CD4-positive, alpha-beta T cell (primary cell): ENCODE measurements at places on chromosomes 6 and 20. TPM values are rescaled to one million over a fixed set of nuclear protein-coding genes. Genes with fewer than 3 reads are reported as not detected.
A peak's percentile ranks its signal among the peaks of the same experiment; 100 is the strongest.

DNA sequence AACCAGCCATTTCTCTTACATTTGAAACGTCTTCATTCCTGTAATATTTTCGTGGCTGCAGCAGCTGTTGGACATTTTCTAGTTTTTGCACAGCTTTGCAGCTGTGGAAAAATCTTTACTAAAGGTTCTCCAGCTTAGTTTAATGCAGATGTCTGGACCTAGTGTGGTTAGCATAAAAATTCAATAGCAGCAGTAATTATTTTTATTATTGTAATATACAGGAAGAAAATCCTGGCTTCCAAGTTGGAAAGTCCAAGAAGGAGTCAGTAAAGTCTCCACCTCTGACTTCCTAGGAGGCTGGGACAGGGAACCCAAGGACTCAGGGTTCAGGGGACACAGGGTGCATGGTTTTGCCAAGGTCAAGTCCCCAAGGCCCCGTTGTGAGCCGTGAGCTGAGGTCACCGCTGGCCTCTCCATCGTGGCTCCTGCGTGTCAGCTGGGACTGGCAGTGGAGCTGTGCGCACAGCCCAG lies 230.6 kb downstream of the FNDC1 start:
- H3K36me3 ChIP-seq = no peaks in the 10 kb centered on the region
- H3K4me1 ChIP-seq = no peaks in the 10 kb centered on the region
- H3K27me3 ChIP-seq = peaks cover 9% of the 10 kb centered on the region
- H3K4me3 ChIP-seq = no peak overlapping the region
- DNase-seq = no peak

DNA sequence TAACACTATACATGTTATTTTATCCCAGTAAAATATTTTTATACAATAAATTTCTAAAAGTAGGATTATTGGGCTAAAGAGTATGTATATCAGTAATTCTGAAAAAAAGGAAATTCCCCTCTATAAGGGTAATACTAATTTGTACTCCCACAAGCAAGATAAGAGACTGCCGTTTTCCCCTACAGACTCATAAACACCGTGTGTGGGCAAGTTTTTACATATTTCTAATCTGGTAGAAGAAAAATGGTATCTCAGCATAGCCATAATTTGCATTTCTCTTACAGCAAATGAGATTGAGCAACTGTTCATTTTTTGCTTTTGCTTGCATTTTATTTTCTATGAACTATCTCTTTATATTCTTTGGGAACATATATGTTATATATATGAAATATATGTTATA lies 26.0 kb upstream of the MYMX start:
- no peaks in the 10 kb centered on the region for H3K36me3 ChIP-seq
- H3K4me1 ChIP-seq = peaks cover 7% of the 10 kb centered on the region
- H3K4me3 ChIP-seq = no peak overlapping the region
- DNase-seq = no peak
- H3K27ac ChIP-seq = no peak overlapping the region

DNA sequence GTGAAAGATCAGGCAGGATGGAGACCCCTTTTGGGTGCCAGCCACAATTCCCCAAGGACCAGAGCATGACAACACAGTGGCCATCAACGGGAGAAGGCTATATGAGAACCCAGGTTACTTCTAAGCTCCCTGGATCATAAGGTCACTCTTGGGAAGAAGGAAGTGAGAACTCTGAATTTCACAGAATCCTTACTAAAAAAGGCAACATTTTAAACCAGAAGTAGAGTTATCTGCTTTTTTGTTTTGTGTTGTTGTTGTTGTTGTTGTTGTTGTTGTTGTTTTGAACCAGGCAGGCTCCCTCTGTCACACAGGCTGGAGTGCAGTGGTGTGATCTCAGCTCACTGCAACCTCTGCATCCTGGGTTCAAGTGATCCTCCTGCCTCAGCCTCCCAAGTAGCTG lies 107.4 kb upstream of the TNFAIP3 start:
- no peak for DNase-seq
- H3K27ac ChIP-seq = no peak overlapping the region
- H3K36me3 ChIP-seq = no peaks in the 10 kb centered on the region
- no peak overlapping the region for H3K4me3 ChIP-seq
- peaks cover 10% of the 10 kb centered on the region for H3K4me1 ChIP-seq

- H3K36me3 ChIP-seq = no peaks in the 10 kb centered on the region
- DNase-seq = no peak
- H3K27me3 ChIP-seq = no peaks in the 10 kb centered on the region
Measured at GRCh38 chr20:19850198-19850533, 92.1 kb downstream of the RIN2 start.

Gene RAB32
- 0.47 TPM for total RNA-seq

- H3K36me3 ChIP-seq = no peaks in the 10 kb centered on the region
- no peak for DNase-seq
- H3K4me3 ChIP-seq = no peak overlapping the region
- no peak overlapping the region for H3K27ac ChIP-seq
- no peaks in the 10 kb centered on the region for H3K4me1 ChIP-seq
Measured at GRCh38 chr20:58723628-58723984, 31.0 kb downstream of the NPEPL1 start.

- DNase-seq = peak; percentile 26
- peaks cover 40% of the 10 kb centered on the region for H3K4me1 ChIP-seq
- no peaks in the 10 kb centered on the region for H3K36me3 ChIP-seq
- H3K27me3 ChIP-seq = no peaks in the 10 kb centered on the region
Measured at GRCh38 chr6:15327271-15327670, 81.4 kb downstream of the JARID2 start.

- H3K4me3 ChIP-seq = no peak overlapping the region
- no peak overlapping the region for H3K27ac ChIP-seq
- H3K4me1 ChIP-seq = no peaks in the 10 kb centered on the region
- no peaks in the 10 kb centered on the region for H3K36me3 ChIP-seq
- peaks cover 16% of the 10 kb centered on the region for H3K27me3 ChIP-seq
Measured at GRCh38 chr20:57322476-57322875, 7.1 kb upstream of the SPO11 start.

DNA sequence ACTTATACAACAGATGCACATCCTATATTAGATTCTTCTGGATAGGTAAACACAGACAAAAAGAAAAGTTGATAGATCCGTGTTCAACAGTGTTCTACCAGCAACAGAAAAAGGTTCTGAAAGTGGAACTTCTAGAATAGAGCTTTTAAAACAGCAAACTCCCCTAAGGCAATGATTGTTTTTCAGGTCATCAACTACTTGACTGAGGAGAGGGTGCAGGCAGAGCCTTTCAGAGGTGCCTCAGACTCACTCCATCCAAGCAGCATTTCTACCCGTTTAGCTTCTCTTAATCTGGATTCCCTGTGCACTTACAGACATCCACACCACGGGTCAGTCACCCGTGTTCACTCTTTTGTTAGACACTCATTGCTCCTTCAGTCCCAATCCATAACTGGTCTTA lies 28.9 kb downstream of the FYN start:
- H3K27ac ChIP-seq = peak overlapping the region; percentile 67
- H3K36me3 ChIP-seq = peaks cover 13% of the 10 kb centered on the region
- peaks cover 86% of the 10 kb centered on the region for H3K4me1 ChIP-seq
- DNase-seq = no peak

DNA sequence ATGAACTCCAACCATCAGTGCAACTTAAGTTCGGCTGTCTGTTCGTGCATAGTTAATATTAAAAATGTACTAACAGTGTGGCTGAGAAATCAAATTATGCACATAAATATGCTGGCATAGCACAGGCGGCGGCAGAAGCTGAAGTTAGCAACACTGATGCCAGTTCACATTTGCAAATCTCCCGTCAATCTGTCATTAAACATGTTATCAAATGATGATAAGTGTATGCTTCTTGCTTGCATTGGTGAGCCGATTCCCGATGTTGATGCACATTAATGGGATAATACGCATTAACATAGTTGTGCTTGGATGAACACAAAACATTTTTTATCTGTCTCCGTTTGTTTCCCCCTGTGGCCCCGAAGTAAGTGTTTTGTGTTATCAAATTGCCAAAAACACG lies 309.4 kb downstream of the ZNF217 start:
- H3K27ac ChIP-seq = no peak overlapping the region
- H3K4me1 ChIP-seq = no peaks in the 10 kb centered on the region
- no peak for DNase-seq
- H3K36me3 ChIP-seq = no peaks in the 10 kb centered on the region
- H3K4me3 ChIP-seq = no peak overlapping the region
- no peaks in the 10 kb centered on the region for H3K27me3 ChIP-seq

DNA sequence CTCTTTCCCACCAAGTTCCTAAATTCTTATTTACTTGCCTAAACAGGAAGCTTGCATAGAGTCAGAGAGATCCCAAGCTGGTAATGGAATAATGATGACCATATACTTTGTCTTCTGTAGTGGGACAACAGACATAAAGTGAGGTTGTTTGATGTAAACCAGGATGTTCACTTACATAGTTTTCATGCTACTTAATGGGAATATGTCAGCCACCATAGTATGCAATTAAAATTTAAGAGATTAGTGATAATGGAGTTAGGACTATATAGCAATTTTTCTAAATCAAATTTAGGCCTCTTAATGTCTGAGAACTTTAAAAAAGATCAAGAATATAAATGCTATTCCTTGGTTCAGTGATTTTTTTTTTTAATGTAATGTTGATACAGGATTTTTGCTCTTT lies 180.6 kb downstream of the BCKDHB start:
- DNase-seq = no peak
- H3K4me1 ChIP-seq = no peaks in the 10 kb centered on the region
- no peak overlapping the region for H3K27ac ChIP-seq

Gene FAM83B
- not detected for total RNA-seq

Gene VSTM2L
- total RNA-seq = not detected

Gene ABRACL
- 36.8 TPM for total RNA-seq

- peaks cover 17% of the 10 kb centered on the region for H3K27me3 ChIP-seq
- no peak for DNase-seq
- H3K4me3 ChIP-seq = no peak overlapping the region
Measured at GRCh38 chr20:3686421-3686820, 4.6 kb upstream of the ADAM33 start.

- H3K27me3 ChIP-seq = no peaks in the 10 kb centered on the region
- DNase-seq = no peak
- no peak overlapping the region for H3K27ac ChIP-seq
- H3K4me3 ChIP-seq = no peak overlapping the region
- H3K36me3 ChIP-seq = no peaks in the 10 kb centered on the region
- H3K4me1 ChIP-seq = peaks cover 5% of the 10 kb centered on the region
Measured at GRCh38 chr20:10463622-10464021, 28.5 kb downstream of the SLX4IP start.

GRCh38 chr6:168414336-168415097 lies 26.5 kb upstream of the SMOC2 start:
- no peaks in the 10 kb centered on the region for H3K36me3 ChIP-seq
- no peak overlapping the region for H3K4me3 ChIP-seq
- no peaks in the 10 kb centered on the region for H3K4me1 ChIP-seq
- no peak overlapping the region for H3K27ac ChIP-seq
- no peaks in the 10 kb centered on the region for H3K27me3 ChIP-seq
- no peak for DNase-seq

- no peaks in the 10 kb centered on the region for H3K27me3 ChIP-seq
- peak overlapping the region; percentile 45 for H3K27ac ChIP-seq
- peaks cover 50% of the 10 kb centered on the region for H3K4me1 ChIP-seq
- H3K36me3 ChIP-seq = peaks cover 9% of the 10 kb centered on the region
- no peak for DNase-seq
Measured at GRCh38 chr6:42293386-42293977, 75.8 kb upstream of the MRPS10 start.

- H3K4me3 ChIP-seq = no peak overlapping the region
- H3K4me1 ChIP-seq = peaks cover 6% of the 10 kb centered on the region
- peaks cover 54% of the 10 kb centered on the region for H3K36me3 ChIP-seq
Measured at GRCh38 chr20:32226391-32226790, 18.7 kb downstream of the POFUT1 start.

GRCh38 chr6:39929733-39930461 lies 4.4 kb downstream of the MOCS1 start:
- H3K4me1 ChIP-seq = peaks cover 7% of the 10 kb centered on the region
- H3K36me3 ChIP-seq = no peaks in the 10 kb centered on the region
- H3K27ac ChIP-seq = no peak overlapping the region
- no peaks in the 10 kb centered on the region for H3K27me3 ChIP-seq
- no peak overlapping the region for H3K4me3 ChIP-seq
- no peak for DNase-seq
